Testis (tissue), 5 donors: ENCODE measurements at places on chromosomes 3 and 15. TPM values are rescaled to one million over a fixed set of nuclear protein-coding genes. Genes with fewer than 3 reads are reported as not detected.

Gene EHHADH
- polyA plus RNA-seq: 6.1 TPM

Gene SLC12A1
- polyA plus RNA-seq: 1.2 TPM

Gene TICRR
- polyA plus RNA-seq: 3.0 TPM

Gene SPATA12
- polyA plus RNA-seq: 32.0 TPM

Gene SENP8
- 22.7 TPM for polyA plus RNA-seq

Gene TRPM1
- polyA plus RNA-seq: 4.4 TPM

Gene TMEM158
- polyA plus RNA-seq: 5.9 TPM

Gene GRIP2
- 3.2 TPM for polyA plus RNA-seq

Gene AGTR1
- polyA plus RNA-seq: 4.8 TPM

Gene ANKRD63
- polyA plus RNA-seq: not detected

- DNase-seq: no peak
Measured at GRCh38 chr3:58180940-58181587, 29.7 kb downstream of the DNASE1L3 start.

DNA sequence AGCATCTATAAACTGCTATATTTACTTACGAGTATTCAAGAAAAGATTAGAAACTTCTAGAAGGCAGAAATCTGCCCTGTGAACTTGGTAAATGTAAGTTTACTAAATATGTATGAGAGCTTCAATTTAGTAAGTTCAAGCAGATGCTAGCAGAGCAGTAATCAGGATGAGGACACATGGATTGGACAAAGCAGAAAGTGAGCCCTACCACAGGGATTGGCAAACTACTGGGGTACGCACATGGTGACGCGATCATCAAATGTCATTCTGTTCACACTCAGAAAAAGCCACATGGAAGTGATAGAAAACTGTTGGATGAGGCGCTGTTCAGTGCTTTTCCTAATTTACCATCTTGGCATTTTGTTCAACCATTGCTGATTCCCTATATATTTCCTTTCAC is 360.2 kb upstream of the ZNF385D start:
- no peak for DNase-seq

GRCh38 chr15:53196242-53196641 is 406.1 kb upstream of the ONECUT1 start:
- no peak for DNase-seq

DNA sequence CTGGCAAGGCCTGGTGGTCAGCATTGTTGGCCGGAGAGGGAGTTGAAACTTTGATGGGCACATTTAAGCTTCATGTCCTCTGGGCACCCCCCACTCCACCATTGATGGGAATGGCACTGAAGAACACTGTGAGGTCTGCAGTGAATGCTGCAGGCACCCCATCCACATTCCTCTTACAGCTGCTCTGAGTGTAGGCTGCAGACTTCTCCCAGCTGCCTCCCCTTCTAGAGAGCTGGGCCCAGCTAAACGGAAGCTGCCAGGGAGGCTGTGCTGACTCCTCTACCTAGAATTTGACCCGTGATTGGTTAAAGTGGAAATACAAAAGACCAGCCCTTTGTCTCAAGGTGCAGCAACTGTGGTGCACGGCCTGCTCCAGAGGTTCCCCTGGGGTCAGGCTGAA is 10.6 kb downstream of the TMEM158 start:
- DNase-seq: no peak

GRCh38 chr15:80801891-80802680 is 22.9 kb downstream of the CEMIP start:
- no peak for DNase-seq

GRCh38 chr3:166445865-166446264 is 608.6 kb upstream of the BCHE start:
- no peak for DNase-seq

- DNase-seq: no peak
Measured at GRCh38 chr3:117955196-117955595, 1079.5 kb downstream of the IGSF11 start.

DNA sequence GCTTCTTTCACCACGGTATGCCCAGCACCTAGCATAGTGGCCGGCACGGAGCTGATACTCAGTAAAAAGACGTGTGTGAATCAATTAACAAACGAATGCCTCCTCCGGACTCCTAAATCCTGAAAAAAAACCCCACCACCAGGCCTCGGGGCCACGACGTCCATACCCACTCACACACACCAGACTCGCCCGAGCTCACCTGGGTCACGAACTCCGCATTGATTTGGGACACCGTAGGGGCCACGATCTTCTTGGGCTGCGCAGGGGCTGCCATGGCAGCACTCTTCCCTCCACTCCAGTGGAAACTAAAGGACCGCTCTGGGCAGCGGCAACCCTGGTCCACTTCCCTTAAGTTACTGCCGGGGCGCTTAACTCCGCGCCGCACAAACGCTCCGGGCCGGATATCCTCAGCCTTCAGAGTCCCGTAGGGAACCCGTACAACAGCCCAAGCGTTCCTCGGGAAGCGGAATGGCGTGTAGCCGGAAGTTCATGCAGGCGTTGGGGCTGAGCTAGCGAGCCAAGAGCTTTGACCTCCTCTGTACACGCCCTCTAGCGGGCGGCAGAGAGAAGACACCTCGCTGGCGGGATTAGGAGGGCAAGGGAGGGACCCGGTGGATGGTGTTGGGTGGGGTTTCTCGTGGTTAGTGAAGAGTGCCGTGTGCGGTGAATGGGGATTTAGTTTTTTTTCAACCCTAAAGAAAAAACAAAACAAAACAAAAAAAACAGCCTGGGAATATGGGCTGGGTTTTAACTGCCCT is at the start of gene AQR:
AQR (minus strand) TSS at position 403 of the 758 bp plus-strand sequence; CDS start at position 274, 129 bp downstream.
- peak; percentile 98 for DNase-seq

DNA sequence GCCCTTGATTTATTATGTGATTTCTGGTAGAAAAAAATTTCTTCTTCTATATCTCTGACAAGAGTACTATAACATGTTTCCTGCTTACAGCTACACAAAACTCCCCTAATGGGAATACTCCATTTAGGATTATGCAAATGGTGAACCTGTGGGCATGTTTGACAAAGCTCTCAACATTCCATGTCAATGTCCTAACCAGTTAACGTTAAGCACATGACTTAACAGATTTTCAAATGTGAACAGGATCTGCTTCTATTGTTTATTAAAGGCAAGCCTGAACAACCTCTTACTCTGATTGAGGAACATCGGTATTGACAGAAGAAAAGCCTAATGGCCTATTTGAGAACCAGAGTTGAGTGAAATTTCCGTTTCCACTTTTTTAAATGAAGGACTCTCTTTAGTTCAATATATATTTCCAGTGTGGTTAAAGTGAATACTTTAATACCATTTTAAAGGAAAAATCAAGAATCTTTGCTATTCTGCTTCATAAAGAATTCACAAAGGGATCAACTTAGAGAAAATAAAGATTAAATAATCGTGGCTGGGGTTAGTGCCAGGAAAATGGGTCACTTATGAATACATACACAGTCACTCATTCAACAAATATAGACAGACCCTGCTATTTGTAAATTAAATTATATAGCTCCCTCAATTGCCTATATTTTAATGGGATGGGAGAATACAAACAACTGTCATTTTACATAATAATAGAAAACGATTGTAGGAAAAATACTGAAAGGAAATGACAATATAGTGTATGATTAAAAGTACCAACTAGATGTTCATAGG is 300.3 kb upstream of the CBLB start:
- no peak for DNase-seq

- DNase-seq: no peak
Measured at GRCh38 chr15:26382444-26383072, 390.3 kb downstream of the GABRB3 start.

DNA sequence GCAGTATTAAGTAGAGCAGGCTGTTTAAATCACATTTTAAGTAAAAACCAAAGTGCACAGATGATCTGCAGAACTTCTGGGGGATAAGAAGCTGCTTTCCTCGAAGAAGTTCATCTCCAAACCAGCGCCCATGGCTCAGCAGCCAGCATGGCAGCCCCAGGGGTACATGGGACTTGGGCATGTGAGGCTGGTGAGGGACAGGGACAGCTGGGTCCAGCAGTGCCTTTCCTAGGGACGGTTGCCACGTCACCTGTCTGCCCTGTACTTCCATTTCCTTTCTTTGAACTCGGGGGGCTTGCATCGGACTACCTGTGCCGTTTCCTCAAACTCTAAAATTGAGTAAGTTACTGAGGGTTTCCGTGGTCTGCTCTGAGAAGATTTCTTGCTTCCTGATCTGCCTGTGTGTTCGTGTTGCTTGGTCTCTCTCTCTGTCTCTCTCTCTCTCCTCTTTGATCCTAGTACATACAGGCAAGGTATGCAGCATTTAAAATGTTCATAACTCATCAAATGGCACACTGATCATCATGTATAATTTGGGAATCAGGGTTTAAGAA is 67.6 kb downstream of the IGF1R start:
- no peak for DNase-seq

- DNase-seq: no peak
Measured at GRCh38 chr15:76149291-76149915, 89.6 kb downstream of the TMEM266 start.

DNA sequence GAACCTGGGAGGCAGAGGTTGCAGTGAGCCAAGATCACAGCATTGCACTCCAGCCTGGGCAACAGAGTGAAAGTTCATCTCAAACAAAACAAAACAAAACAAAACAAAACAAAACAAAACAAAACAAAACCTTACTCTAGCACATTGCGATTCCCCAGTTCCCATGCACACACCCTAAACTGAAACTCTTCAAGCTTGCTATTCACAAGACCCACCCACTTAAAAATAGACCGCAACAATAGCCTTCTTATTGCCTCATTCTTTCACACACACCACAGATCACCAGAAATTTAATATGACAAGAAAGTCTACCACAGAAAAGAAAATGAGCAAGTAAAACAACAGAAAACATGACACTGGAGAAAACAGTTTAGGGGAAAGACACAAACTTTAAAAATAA is 598.4 kb downstream of the FHIT start:
- no peak for DNase-seq
